ENCODE measurements at places on chromosomes 5 and 9.

- no peak for DNase-seq
Observed at GRCh38 chr5:58412932-58413331, 47.0 kb downstream of the PLK2 start.

DNA sequence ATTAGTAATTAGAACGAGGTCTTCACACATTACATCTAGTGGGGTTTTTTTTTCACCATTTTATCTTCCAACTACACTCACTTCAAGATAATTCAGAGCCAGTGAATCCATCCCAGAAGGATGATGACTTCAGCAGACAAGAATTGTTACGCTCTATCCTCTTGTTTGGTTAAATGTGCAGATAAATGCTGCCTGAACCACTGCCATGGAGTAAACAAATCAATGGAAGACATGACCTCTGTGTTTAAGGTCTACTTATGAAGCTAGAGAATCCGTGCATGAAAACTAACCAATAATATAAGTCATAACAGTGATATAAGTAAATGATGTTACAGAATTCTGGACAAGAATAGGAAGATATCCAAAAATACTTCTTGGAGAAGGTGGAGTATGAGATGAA, 602.6 kb downstream of the TLR4 start:
- no peak for DNase-seq

DNA sequence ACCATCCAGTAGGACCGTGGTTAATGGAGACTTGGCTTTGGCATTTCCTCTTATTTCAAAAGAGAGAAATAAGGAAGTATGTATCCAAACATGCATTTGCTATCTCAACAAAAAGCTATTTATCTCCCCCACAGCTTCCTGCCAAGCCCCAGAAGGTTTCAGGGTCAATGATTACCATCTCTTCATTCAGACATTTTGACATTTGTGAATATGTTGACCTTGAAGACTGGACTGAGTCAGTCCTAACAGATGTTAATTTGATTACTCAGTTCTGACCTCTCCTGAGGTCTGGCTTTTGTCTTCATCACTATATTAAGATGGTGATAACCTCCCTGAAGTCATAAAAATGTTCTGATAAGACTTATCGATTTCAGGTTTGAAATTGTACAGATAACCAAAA, 479.4 kb downstream of the AGTPBP1 start:
- DNase-seq: no peak

DNA sequence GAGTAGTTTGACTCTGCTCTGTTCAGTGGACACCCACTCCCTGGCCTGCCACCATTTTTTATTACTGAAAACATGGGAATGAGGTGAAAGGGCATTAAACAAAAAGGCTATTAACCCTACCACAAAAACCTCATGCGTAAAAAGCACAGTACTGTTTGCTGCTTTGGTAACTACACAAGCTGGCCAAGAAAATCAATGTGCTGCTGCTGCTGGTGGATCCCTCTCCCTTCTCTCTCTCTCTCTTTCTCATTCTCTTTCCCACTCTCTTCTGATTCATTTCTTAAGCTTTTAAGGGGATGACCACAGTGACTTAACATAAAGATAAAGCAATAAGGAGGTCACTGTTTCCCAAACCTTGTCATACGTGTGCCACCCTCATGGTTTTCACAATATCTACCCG, 183.2 kb upstream of the TBC1D2 start:
- no peak for DNase-seq

GRCh38 chr5:54251981-54252380, 58.4 kb downstream of the ARL15 start:
- DNase-seq: no peak

DNA sequence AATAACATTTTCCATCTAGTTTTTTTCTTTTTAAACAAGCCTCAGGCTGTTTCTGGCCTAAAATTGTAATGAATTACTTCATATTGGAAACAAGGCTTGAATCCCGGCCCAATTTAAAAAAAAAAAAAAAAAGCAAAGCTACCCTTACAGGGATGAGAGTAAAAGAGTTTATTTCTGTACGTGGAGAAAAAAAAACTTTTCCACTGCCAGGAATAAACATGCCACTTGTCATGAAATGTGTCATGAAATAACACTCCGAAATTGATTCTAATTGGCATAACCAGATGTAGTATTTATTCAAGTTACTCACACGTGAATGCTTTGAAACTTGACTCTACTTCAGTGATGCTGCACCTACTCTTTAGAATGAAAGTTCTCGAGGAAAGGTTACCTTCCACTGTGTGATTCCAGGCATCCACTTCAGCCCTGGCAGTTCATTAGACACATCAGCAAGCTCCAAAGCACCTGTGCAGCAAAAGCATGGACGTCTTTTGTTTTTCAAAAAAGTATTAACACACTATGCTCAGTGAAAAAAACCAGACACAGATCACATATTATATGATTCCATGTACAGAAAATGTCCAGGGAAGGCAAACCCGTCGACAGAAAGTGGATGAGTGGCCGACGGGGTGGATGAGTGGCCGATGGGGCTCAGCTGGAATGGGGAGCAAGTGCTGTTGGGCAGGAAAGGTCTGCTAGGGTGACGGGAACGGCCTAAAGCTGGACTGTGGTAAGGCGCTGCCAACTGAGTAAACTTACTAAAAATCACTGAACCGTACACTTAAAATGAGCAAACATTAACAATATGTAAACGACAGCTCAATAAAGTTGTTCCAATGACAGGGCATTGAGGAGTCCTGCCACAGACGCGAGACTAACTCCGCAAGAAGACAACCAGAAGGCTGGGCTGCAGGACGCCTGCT, 21.2 kb downstream of the NSUN2 start:
- no peak for DNase-seq

DNA sequence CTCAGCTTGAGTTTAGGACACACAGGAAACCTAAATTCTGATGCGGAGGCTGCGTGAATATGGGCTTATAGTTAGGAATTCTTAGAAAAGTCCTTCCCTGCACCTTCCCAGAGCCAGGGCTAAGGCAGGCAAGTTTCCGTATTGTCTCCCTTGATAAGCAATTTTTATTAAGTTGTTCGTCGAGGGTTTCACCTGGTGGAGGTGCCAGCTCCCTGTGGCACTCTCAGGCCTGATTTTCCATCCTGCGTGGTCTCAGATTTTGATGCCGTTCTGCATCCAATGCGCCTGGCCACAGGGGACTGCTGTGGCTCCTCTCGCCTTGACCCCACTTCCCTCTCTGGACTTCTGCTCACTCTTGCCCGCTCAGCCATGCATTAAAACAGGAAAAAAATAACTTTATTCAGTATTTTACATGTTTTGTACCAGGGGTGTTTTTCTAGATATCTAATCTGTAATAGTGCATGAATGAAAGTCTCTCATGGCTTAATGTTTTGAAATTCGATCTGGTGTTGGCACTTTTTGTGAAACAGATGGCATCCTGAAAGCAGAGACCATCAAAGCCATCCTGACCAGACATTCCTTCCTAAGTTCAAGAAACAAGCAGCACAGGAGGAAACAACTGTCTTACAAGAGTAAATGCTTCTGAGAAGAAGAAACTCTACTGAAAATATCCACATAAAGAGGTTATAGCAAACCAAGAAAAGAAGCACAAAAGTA, 50.7 kb downstream of the TRIP13 start:
- DNase-seq: no peak

DNA sequence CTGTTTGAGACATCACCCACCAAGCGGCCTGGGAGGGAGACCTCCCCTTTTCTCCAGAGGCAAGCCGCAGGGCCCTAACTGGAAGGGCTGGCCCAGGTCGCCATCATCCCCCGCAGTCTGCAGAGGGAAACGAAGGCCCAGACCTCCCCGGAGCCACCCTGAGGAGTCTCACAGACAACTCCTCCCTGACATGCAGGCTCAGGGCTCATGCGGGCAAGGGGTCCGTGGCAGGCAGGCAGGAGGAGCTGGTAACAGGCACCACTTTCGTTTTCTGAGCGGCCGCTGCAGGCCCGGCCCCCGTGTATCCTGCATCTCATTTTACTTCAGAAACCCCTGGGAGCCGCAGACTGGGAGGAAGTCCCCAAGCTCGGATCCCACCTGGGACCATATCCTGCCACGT, 192.0 kb upstream of the PPP1R26 start:
- DNase-seq: no peak

DNA sequence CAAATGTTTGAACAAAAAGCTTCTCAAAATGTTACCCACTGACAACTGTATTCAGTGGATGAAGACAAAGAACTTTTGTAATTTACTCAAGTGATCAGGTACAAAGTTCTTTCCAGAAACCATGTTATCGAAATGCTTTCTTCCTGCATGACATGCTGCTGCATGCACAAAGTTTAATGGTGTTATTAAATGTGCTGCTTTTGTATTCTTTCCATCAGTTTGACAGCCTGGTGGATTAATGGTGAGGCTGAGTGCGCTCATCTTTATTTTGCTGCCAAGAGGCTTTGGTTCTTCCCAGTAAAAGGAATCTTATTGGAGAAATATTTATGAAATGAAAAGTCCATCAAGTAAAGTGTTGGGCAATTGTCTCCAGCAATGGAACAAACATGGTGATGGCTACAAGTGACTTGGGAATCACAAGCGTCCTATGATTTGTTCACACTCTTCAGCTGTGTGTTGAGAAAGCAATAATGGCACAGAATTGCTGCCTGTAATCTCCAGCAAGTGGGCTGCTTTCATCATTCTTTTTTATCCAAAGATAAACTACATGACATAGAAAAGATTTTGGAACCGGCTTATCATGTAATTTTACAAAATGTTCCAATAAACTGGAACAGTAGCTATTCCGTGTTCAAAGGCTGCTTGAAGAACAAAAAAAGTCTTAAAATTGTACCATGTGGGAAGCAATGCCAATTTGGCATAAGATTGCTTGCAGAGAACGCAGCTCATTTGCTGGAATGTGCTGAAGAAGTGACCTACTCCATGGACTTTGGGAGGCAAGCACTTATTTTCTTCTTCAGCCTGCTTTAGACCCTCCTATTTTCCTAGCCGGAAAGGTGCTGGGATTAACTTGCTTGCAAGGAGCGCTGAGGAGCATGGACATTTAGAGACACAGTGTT, 153.1 kb downstream of the HSD17B3 start:
- no peak for DNase-seq

DNA sequence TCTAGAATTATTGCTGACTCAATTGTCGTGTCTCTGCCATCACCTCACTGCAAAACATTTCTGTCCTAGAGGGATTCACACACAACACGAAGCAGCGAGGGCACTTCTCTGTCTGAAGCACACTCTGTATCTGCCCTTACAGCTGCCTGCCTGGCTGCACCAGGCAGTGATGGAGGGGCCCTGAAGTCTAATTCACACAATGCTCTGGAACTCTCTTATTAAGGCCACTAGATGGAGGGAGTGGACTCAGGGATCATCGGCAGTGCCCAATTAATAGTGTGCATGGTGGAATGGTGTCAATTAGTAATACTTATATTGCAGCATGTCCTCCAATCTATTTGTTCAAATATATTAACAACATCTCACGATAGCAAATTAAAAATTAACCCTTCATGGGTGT, 157.5 kb upstream of the MAP1B start:
- DNase-seq: no peak

DNA sequence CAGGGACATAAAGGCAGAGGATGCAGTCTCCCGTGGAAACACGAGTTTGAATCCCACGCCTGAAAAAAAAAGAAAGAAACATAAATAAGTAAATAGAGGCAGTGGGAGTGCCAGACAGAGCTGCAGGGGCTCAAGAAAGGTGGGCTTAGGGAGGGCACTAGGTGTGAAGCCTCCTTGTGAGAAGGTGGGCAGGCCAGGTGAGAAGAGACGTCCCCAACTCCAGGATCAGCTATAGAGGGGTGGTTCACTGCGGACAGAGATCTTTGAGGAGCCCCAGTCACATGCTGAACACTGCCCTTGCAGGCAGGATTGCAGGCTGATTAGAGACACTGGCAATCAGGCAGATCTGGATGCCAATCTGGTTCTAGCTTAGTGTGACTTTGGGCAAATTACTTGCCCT, 172.1 kb downstream of the RGS3 start:
- DNase-seq: no peak

- DNase-seq: no peak
Observed at GRCh38 chr5:10144040-10144439, 105.6 kb downstream of the ATPSCKMT start.

GRCh38 chr9:110979636-110980035, 58.6 kb downstream of the LPAR1 start:
- no peak for DNase-seq

DNA sequence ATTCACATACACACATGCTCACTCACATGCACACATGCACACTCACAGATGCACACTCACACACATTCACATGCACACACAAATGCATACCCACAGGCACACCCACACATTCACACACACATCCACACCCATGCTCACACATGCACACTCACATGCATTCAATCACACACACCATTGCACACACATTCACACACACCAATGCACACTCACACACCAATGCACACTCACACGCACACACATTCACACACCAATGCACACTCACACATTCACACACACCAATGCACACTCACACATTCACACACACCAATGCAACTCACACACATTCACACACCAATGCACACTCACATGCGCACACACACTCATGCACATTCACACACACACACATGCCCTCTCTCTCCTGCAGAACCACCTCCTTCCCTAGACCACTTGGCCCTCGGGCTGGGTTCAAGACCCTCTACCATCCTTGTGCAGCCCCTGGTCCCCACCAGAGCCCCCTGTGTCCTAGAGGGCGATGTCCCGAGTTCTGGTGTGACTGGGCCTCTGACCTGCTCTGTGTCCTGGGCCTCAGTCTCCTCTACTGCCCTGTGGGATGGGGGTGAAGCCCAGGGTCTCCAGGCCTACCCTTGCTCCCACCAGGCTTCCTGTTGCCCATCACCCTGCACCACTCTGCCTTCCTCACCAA, 139.0 kb downstream of the OLFM1 start:
- DNase-seq: no peak

DNA sequence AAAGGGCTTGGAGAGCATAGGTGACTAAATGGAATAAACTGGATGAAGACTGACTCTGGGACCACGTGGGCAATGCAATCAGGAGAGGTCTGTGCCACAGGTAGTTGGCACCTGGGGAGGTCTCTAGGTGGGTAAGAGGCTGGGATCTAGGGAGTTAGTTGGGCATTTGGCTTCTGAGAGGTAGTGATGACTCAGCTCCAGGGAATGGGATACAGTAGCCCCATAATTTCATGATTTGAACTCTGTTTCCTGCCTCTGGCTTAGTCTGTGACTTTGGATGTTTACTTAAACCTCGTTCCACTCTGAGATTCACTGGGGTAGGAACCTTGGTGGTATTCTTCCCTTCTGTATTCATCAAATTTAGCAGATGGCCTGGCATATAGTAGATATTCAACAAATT, 240.8 kb downstream of the KIF4B start:
- no peak for DNase-seq

Data from H4 (cell line).